Fibroblast of skin of right quadriceps (primary cell): ENCODE measurements at places on chromosomes 2 and 18.

DNA sequence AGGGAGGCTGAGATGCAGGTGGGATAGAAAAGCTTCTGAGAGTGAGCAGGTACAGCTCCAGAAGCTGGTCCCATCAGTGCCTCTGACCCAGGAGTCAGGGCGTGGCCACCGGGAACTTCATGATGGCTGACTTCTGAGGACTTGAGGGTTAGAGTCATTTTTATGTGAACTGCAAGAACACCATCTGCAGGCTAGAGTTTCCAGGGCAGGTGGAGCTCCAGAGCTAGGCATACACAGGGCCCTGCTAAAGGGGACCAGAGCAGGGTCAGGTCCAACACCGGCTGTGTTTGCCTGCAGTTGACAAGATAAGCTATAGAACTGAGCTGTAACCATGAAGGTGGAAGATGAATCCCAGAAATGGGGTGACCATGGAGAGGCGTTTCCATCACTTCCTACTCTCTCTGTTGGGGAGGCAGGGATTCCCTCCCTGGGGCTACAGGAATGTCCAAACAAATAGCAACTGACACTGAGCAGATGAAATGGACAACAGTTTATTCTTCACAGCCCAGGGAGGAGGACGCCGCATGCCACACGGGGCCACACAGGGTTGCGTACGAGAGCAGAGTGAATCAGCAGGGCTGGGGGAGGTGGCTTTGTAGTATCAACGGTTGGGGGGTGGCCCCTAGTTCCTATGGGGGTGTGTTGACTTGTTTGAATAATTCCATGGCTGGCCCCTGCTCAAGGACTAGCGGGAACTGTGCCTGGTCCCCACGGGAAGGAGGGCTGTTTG lies 77.6 kb upstream of the ZNF516 start:
- DNase-seq: no peak

- no peak for DNase-seq
Measured at GRCh38 chr2:70696142-70696541, 71.9 kb downstream of the ADD2 start.

- peak; percentile 60 for DNase-seq
Measured at GRCh38 chr2:55107436-55107835, 57.2 kb upstream of the RTN4 start.

- DNase-seq: no peak
Measured at GRCh38 chr2:103804013-103804412, 1042.2 kb downstream of the TMEM182 start.

DNA sequence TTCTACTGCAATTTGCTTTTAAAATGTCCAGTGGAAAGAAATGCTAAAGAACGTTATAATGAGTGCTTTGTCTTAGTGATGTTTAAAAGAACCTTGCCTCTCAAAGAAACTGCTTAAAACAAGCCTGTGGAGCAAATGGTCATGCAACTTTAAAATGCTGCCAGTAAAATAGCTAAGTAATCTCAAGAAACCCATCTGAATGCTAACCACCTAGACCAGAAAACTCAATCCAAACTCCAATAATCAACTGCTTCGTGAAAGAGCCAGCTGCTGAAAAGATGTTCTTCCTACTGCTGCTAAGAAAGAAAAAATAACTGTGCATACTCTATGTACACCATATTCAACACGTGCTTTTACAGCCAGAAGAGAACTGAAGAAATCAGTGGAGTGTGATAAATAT lies 145.6 kb downstream of the PDE1A start:
- no peak for DNase-seq

- no peak for DNase-seq
Measured at GRCh38 chr2:97747285-97747684, 33.9 kb downstream of the ZAP70 start.

GRCh38 chr2:174590928-174591648 lies 6.5 kb downstream of the WIPF1 start:
- DNase-seq: peak; percentile 32

GRCh38 chr18:9928646-9929259 lies 14.9 kb downstream of the VAPA start:
- DNase-seq: no peak

DNA sequence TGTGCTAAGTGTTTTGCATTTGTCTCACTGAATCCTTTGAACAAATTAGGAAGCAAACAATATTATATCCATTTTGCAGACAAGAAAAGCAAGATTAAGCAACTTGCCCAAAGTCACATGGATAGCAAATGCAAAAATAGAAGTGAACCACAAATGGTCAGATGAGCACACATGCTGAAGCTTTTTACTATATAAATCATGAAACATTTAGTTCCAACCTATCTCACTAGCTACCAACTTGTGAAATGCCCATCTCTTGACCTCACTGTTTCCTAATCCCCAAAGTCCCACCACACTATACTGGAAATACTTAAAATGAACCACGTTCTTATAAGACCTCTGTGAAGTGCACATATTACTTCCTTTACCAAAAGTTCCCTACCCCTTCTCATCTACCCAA lies 380.5 kb downstream of the ERBB4 start:
- no peak for DNase-seq

GRCh38 chr2:149068996-149069888 lies 30.7 kb downstream of the LYPD6B start:
- peak; percentile 88 for DNase-seq

DNA sequence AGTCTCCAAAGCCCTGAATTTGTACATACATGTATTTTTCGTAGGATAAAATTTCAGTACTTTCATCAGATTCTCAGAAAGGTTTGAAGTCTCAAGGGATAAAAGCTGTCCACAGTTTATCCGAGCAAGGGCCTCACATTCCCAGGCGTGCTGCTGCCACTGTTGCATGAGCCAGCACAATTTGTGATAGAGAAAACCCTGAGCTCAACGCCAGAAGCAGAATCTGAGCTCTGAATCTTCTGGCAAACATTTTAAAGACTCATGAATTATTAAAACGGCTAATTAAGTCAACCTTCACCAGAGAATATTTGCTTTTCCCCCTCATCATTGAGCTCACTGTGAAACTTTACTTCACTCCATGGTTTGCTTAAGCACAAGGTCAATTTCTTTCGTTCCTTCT lies 38.5 kb upstream of the STPG4 start:
- no peak for DNase-seq

DNA sequence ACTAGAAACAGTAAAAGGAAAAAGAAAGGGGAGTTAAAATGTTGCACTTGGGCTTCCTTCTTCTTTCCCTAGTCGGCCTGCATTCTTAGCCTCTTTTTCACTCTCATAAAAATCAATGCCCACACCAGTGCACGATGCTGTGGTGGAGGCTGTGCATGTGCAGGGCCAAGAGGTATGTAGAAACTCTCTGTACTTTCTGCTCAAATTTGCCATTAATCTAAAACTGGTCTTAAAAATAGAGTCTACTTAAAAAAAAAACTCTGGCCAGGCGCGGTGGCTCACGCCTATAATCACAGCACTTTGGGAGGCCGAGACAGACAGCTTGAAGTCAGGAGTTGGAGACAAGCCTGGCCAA lies 11.1 kb downstream of the TRAPPC8 start:
- no peak for DNase-seq

GRCh38 chr18:48409591-48410094 lies 460 bp upstream of the ZBTB7C start:
- DNase-seq: no peak

- DNase-seq: no peak
Measured at GRCh38 chr2:240347949-240348500, 87.4 kb upstream of the GPC1 start.

GRCh38 chr2:11750422-11750821 lies 4.0 kb downstream of the LPIN1 start:
- DNase-seq: peak; percentile 46

- DNase-seq: peak; percentile 78
Measured at GRCh38 chr2:40511661-40512213, 59.8 kb upstream of the SLC8A1 start.

DNA sequence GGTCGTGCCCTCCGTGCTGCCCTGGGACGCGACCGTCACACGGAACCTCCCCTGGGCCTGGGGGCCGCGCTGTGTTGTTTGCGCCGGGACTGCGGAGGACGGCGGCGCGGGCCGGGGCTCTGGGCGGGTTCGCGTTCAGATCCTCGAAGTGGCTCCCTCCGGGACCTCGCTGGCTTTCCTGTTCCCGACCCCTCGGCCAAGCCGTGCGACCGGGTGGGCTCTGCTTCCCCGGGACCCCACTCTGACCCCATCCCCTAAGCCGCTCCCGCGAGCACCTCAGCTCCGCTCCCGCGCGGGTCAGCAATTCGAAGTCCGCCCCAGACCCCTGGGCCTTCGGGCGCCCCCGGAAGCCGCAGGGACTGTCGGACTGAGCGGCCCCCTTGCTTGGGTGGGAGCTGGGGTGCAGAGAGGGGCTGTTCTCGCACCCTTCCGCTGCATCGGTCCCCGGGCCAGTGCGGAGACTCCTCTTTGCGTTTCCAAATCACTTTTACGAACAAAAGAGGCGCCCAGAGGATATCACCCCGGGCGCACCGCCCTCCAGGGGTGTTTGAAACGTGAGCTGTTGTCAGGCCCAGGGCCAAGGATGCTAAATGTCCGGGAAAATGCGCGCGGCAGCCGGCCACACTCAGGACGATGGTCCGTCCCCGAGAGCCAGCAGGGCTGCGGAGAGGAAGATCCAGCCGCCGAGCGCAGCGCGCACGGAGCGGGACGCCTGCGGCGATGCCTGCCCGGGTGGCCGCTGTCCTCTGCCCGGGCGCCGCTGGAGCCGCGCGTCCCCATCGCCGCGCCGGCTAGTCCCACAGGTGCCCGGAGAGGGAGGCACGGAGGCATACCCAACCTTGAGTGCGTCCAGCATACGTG lies 73.5 kb downstream of the ZCCHC2 start:
- no peak for DNase-seq

DNA sequence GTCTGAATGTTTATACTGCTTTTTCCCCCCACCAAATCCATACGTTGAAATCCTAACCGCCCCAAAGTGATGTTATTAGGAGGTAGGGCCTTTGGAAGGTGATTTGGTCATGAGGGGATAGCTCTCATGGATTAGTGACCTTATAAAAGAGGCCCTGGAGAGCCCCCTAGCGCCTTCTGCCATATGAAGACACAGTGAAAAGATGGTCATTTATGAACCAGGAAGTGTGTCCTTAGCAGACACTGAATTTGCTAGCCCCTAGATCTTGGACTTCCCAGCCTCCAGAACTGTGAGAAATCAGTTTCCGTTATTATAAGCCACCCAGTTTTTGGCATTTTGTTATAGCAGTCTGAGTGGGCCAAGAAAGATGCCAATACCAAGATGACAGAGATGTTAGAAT lies 7.2 kb upstream of the TSN start:
- peak; percentile 35 for DNase-seq

- DNase-seq: peak; percentile 94
Measured at GRCh38 chr2:234823877-234824376, 127.9 kb upstream of the SH3BP4 start.

GRCh38 chr18:44799382-44799906 lies 118.8 kb downstream of the SETBP1 start:
- no peak for DNase-seq

GRCh38 chr2:142974288-142975024 lies 97.0 kb downstream of the KYNU start:
- DNase-seq: peak; percentile 43
